Cardiac fibroblast (primary cell): ENCODE measurements at places on chromosomes 3 and 15.

- DNase-seq, result no peak
These were observed 226.4 kb downstream of the OPA1 start for GRCh38 chr3:193819117-193820010.

- peak; percentile 69 for DNase-seq
These were observed at the start of gene GREM1 for GRCh38 chr15:32717426-32718226. Gene GREM1 (plus strand): TSS chr15:32718004. CDS start chr15:32730691, 12,687 bp downstream.

DNA sequence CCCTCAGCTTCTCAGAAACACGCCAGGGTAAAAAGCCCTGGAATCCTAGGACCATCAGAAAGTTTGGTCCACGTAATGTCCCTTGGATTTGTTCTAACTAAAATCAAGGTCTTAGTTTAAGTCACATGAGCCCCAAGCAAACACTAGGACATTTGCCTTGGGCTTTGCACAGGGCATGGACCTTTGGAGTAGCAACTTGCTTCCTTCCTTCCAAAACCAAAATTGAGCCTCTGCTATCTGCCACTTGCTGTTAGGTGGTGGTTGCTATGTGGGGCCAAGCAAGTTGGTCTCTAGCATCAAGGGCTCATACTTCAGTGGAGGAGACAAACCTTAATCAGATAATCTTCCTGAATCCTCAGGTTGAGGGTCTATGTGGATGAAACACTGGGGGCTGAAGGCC lies 4.0 kb upstream of the DAG1 start:
- DNase-seq, result no peak

GRCh38 chr3:38528457-38528856 lies 32.3 kb downstream of the EXOG start:
- DNase-seq, result no peak

DNA sequence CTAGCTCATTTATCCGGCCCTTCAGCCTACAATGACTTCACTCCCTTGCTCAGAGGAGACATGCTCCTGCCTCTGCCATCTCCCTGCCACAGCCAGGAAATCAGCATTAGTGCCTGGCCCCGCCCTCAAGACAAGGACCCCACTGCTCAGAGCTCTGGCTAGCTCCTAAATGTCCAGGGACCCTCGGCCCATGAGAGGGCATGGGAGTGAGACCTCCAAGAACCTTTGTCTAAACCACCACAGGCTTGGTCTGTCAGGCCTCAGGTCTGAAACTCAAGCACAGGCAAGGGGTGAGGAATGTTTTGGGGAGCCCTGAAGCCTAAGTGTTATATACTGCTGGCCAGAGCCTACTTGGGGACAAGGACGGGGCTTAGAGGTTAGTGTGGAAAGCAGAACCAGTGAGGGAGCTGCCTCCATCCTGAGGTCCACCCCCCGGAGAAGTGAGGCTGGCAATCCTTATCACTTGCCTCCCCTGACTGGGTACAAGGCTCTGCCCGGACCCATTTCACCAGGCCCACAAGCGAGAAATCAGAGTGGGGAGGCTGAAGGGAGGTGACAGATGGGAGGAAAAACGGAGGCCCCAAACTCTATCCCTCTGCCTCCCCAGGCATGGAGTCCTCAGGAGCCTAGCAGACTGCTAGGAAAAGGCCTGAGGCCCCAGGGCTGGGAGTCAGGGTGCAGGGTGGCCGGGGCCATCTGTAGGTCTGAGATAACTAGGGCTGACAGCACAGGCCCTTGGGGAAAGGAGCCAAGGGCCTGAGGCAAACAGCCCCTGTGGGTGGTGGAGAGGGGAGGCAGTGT lies 18.8 kb downstream of the SHF start:
- no peak for DNase-seq

- DNase-seq, result no peak
These were observed 15.5 kb downstream of the STIMATE start for GRCh38 chr3:52881871-52882270.
